ENCODE measurements at places on chromosomes 7 and 10. TPM values are rescaled to one million over a fixed set of nuclear protein-coding genes. Genes with fewer than 3 reads are reported as not detected.

FASTK gene
- total RNA-seq: 92.5 TPM

- no peak for DNase-seq
These were observed 38.2 kb downstream of the AVL9 start for GRCh38 chr7:32533276-32534029.

TEX47 gene
- not detected for total RNA-seq

- DNase-seq: no peak
These were observed 70.6 kb downstream of the CCDC71L start for GRCh38 chr7:106590209-106590816.

DNA sequence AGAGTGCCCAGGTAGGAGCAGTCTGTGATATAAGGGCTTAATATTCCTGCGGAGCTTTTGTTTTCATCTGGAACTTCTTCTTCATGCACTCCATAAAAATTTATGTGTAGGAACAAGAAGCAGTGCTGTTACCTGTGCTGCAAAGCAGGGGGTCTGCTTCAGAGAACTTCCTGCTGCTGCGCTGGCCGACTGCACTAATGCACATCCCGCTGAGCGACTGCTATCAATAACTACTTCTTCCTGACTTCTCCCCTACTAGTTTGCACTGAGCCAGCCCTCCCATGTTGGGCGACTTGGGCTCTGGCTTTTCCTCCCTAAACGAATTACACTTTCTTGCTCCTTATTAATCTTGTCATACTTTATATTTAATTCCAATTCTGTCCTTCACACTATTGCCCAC, 150.3 kb downstream of the NEBL start:
- DNase-seq: no peak

- DNase-seq: no peak
These were observed 31.2 kb upstream of the MNX1 start for GRCh38 chr7:157041514-157042277.

GRCh38 chr7:7761340-7761973, 43.0 kb upstream of the RPA3 start:
- DNase-seq: no peak

- no peak for DNase-seq
These were observed 130.0 kb downstream of the THSD7A start for GRCh38 chr7:11701829-11702560.

BTBD16 gene
- total RNA-seq: not detected

DNA sequence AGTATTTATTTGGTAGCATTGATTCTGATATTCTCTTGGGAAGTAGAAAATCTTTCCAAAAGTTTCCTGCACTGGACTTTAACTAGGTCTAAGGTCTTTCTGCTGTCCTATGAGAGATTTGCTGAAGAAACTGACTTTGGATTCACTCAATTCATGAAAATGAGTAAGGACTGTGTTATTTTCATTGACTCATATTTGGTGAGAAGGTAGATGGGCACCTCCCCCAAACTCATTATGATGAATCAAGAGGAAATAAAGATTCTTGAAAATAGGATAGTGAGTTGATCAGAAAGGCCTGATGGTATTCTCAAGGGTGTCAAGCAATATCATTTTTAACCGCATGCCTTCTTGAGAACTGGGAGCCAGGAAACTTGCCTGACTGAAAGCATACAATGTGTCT, 110.3 kb downstream of the RNF133 start:
- DNase-seq: no peak

GRCh38 chr10:63206997-63207811, 74.1 kb downstream of the NRBF2 start:
- no peak for DNase-seq

CAPZA2 gene
- 122 TPM for total RNA-seq

GRCh38 chr7:105707967-105708762, 126.9 kb upstream of the EFCAB10 start:
- no peak for DNase-seq

Measured in mesothelial cell of epicardium (in vitro differentiated cells).